DMS153 (cell line): ENCODE measurements at places on chromosomes 5 and 9.

GRCh38 chr5:112892776-112893175 lies 29.3 kb downstream of the REEP5 start:
- DNase-seq = no peak

DNA sequence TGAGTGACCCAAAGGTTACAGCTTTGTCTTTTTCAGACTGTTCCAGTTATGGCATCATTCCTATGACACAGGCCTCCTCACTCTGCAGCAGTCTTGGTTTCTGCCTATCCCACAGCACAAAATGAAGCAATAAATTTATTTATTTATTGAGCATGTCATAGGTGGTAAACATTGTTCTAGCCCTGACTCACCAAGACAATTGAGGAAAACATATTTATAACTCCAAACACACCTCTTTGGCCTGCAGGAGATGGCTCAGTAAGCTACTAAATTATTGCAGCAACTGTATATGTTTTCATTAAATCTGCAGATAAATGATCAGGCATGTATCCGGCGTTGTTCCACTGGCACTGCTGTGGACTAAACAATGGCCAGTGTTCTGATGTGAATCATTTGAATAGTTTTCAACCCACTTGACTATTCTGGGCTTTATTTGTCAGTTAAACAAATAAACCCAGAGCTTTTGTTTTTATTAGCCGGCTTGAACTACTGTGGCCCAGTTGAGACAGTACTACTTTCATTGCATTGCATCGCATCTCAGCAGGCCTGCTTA lies 83.2 kb downstream of the FOXD1 start:
- DNase-seq = peak; percentile 6

DNA sequence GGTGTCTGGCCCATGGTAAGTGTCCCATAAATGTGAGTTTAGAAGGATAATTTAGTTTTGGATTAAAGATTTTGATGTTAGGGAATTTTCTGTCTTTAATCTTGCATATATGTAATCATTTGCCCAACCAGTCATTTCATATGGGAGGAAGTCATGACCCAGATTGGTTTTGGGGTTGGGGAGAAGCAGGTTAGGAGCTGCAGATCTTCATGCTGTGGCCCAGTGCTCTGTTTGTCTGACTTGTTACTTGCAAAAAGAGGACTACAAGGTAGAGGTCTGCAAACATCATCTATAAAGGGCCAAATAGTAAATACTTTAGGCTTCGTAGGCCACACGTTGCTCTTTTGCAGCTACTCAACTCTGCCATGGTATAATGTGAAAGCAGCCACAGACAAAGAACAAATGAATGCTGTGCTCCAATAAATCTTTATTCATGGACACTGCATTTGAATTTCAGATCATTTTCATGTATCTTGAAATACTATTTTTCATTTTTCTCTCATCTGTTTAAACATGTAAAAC lies 16.8 kb downstream of the OSTF1 start:
- no peak for DNase-seq

- DNase-seq = no peak
Observed at GRCh38 chr5:58504766-58505165, 13.5 kb downstream of the GAPT start.

DNA sequence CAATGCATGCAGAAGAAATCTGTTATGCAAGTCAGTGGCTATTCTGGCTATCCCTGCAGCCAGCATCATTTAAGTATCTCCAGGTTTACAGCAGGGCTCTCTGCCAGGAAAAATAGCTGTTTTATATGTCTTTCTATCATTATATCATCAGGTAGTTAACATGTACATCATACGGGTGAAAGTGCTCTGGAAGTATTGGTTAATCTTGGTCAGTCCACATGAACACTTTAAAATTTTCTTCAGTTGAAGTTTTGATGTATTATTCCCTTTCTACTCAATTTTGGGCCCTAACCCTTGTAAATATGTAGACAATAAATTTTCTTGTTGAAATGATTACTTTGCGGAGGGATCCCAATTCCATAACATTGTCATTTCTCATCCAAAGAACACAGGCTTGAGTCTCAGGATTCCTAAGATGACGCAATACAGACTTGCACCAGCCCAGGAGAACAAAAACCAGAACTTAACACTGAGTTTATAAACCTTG lies 67.5 kb downstream of the SEMA6A start:
- DNase-seq = no peak

GRCh38 chr5:126878085-126878484 lies 101.1 kb downstream of the LMNB1 start:
- DNase-seq = no peak

- no peak for DNase-seq
Observed at GRCh38 chr5:56908942-56909293, 478 bp upstream of the SETD9 start.

GRCh38 chr9:4167079-4167671 lies 132.7 kb downstream of the GLIS3 start:
- no peak for DNase-seq

GRCh38 chr9:99231711-99232110 lies 9.6 kb downstream of the SEC61B start:
- DNase-seq = no peak
